ENCODE measurements at places on chromosomes 6 and 20.

DNA sequence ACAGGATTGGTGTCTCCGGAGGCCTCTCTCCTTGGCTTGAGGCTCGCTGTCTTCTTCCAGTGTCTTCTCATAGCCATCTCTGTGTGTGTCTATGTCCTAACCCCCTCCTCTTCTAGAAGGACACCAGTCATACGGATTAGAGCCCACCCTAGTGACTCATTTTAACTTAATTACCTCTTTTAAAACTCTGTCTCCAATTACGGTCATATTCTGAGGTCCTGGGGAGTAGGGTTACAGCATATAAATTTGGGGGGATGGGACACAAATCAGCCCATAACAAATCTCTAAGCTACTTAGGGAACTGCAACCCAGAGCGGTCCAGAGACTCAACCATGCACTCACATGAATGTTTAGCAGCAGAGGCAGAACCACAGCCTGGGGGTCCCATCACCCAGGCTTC is 56.1 kb upstream of the SASH1 start:
- no peak for DNase-seq

DNA sequence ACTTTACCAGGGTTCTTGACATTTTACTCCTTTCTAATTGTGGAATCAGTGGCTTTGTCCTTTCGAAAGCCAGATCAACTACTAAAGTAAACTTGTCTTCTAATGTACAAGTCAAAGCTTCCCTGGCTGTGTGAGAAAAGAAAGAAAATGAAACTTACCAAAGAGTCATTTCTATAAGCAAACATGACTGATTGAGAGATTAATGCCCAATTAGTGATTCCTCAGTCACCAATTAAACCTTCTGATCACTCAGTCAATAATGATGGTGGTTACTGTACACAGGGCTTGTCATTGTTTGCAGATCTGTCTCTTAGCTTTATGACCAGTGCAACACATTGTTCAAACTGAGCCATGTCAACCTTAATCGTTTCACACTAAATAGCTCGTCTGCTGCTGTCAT is 1168.4 kb upstream of the CITED2 start:
- DNase-seq, result no peak

GRCh38 chr6:136751991-136752390 is 40.3 kb downstream of the MAP3K5 start:
- no peak for DNase-seq

DNA sequence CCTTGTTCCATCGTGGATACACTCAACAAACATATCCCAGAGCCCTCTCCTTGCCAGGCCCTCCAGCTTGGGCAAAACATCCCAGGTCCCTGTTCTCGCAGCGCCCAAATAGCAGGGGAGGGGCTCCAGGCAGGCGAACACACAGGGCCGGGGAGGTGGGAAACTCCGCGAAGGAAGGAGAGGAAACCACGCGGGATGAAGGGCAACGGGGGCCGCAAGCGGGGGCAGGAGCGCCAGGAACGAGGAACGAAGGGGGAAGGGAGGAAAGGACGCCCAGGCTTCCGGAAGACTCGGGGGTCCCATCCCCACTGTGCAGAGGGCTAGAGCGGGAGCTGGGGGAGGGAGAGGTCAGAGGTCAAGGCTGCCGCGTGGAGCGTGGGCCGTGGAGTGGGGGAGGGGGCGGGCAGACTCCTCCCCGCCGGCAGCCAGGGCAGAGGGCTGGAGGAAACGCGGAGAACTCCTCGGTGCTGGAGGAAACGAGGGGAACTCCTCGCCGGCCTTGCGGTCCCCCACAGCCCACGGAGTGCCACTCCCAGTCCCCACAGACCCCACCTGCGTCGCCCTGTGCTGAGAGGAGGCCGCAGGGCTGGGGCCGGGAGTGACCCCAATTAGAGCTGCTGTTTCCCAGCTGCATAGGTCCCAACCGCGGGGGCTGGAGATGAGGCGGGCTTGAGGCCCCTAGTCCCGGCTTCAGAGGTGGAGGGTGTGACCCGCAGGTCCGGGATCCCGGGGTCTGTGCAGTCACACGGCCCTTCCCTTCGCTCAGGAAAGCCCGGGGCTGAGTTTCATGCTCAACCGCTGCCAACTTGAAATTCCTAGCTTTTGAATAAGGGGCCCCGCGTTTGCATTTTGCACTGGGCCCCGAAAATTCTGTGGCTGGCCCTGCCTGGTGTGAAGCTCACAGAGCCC is 1.2 kb upstream of the RBM38 start:
- no peak for DNase-seq

- no peak for DNase-seq
Measured at GRCh38 chr6:13032566-13032965, 295.8 kb downstream of the TBC1D7 start.

- DNase-seq, result no peak
Measured at GRCh38 chr20:44810391-44811149, at the start of gene RIMS4. Gene RIMS4, minus strand, starts transcription at chr20:44810546. Its CDS starts 275 bp downstream, at chr20:44810271.

GRCh38 chr6:14066782-14067406 is 50.7 kb upstream of the CD83 start:
- no peak for DNase-seq

GRCh38 chr6:136982928-136983327 is 60.8 kb downstream of the SLC35D3 start:
- DNase-seq, result no peak

GRCh38 chr6:16991981-16992629 is 109.7 kb upstream of the STMND1 start:
- DNase-seq, result no peak

GRCh38 chr6:2141644-2142290 is 103.6 kb downstream of the GMDS start:
- DNase-seq, result no peak

DNA sequence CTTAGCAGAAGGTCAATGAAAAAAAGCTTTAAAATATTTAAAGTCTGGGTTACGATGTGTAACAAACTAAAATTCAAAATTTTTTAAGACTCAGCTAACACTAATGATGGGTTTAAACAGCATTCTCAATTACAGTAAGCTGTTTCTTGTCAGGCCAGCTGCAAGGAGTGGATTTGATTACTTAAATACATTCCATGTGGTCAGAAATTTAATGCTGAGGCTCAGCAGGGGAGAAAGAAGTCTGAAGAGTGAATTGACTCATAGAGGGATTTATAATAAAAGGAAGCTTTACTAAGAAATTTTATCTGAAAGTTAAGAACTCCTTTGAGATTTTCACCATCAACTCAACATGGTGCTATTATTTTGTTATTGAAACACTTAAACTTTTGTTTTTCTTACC is 398.6 kb downstream of the KHDRBS2 start:
- DNase-seq, result no peak

- DNase-seq, result no peak
Measured at GRCh38 chr20:17228624-17229061, 1.8 kb downstream of the PCSK2 start.

- DNase-seq, result no peak
Measured at GRCh38 chr6:169425628-169426370, 172.2 kb upstream of the THBS2 start.
